ENCODE measurements at places on chromosomes 2 and 18.

- no peak for DNase-seq
These were observed 21.3 kb upstream of the NCK2 start for GRCh38 chr2:105723431-105723830.

- DNase-seq = no peak
These were observed 279.8 kb downstream of the TNS1 start for GRCh38 chr2:217722883-217723472.

- no peak for DNase-seq
These were observed 11.5 kb downstream of the MYL1 start for GRCh38 chr2:210303498-210303897.

GRCh38 chr2:191857259-191857805 lies 10.4 kb upstream of the CAVIN2 start:
- DNase-seq = no peak

DNA sequence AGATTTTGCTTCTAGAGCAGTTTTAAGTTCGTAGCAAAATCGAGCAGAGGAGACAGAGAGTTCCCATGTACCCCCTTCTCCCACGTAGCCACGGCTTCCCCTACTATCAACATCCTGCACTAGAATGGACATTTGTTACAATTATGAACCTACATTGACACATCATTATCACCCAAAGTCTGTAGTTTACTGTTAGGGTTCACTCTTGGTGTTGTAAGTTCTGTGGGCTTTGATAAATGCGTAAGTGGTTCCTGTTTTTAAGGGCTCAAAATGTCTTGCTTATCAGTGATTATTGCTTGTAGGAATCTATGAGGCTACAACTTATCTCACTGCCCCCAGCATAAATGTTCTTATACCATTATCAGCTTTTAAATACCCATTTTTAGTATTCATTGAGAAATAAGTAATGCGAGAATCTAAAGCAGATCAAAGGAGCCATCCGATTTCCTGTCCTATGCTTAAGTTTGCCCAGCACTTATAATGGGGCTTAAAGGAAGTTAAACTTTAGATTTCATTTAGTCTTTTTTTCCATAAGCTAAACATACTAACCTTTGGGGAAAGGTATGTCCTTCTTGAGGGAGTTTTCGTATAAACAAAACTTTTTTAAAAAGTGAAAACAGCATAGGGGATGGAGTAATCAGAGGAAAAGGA lies 118.7 kb downstream of the HAUS1 start:
- no peak for DNase-seq

DNA sequence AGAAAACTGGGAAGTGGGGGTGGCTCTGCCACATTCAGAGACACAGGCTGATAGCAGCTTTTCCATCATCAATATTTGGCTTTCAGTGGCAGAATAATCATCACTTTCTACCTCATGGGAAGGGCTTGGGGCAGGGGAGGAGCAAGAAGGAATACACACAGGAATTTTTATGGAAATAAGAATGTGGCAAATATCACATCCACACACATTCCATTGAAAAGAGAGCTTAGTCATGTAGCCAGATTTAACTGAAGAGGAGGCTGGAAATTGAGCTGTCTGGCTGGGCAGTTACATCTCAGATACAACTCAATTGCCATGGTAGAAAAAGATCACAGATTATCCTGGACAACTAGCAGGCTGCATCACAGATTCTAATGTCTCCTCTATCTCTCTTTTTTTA lies 1474.0 kb upstream of the ACVR2A start:
- DNase-seq = no peak

DNA sequence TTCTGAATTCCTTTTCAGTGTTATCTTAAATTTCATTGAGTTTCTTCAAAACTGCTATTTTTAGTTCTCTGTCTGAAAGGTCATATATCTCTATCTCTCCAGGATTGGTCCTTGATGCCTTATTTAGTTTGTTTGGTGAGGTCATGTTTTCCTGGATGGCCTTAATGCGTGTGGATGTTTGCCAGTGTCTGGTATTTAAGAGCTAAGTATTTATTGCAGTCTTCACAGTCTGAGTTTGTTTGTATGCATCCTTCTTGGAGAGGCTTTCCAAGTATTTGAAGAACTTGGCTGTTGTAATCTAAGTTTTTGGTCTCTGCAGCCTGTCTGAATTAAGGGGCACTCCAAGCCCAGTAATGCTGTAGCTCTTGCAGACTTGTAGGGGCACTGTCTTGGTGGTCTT lies 249.3 kb downstream of the ZNF385B start:
- no peak for DNase-seq

DNA sequence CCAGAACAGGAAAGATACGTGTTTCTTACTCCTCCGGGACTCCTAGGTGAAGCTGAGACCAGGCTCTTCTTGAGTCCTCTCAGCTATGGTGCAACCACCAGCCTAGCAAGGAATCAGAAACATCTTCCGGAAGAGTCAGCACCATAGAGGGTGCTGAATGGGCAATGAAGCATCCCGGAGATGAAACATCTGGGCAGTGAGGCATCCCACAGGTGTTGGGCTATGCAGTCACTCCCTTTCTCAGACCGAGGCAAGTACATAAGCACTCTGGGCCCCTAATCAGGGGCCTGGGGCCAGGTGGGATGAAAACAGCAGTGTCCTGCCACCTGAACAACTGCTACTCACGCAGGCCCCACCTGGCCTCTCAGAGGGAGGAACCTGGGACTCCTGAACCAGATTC lies 1.4 kb upstream of the CAPN10 start:
- DNase-seq = no peak

GRCh38 chr2:222752746-222753145 lies 81.3 kb downstream of the MOGAT1 start:
- DNase-seq = no peak

- no peak for DNase-seq
These were observed 98.7 kb downstream of the TCF4 start for GRCh38 chr18:55489034-55489986.

DNA sequence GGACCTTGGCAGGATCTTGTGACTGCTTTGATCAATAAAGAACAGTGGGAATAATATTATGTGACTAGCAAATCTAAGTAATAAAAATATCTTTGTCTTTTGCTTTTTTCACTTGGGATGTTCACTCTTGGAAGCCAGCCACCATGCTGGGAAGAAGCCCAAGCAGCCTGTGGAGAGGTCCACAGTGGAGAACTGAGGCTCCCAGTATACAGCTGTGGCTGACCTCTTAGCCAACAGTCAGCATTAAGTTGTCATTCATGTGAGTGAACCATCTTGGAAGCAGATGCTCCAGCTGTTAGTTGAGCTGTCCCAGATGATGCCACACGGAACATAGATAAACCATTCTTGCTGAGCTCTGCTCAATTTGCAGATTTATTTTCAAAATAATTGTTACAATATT lies 160.0 kb downstream of the OSR1 start:
- peak; percentile 44 for DNase-seq

GRCh38 chr2:53217250-53217649 lies 550.4 kb upstream of the CHAC2 start:
- no peak for DNase-seq

Data from forelimb muscle (tissue), 1 donor.